Activated CD4-positive, alpha-beta T cell treated with anti-CD3 and anti-CD28 coated beads, Interleukin-2, amount 10 ng/mL, durations not matched to agents 7 days and 5 days (primary cell): ENCODE measurements at places on chromosomes 12 and 14.
A peak's percentile ranks its signal among the peaks of the same experiment; 100 is the strongest.

GRCh38 chr12:89098441-89099112 is 253.7 kb downstream of the DUSP6 start:
- H3K4me3 ChIP-seq: no peak overlapping the region
- no peak for DNase-seq
- no peaks in the 10 kb centered on the region for H3K27me3 ChIP-seq
- H3K27ac ChIP-seq: no peak overlapping the region
- no peaks in the 10 kb centered on the region for H3K4me1 ChIP-seq

- no peak overlapping the region for H3K27ac ChIP-seq
- H3K27me3 ChIP-seq: no peaks in the 10 kb centered on the region
- H3K4me3 ChIP-seq: no peak overlapping the region
Observed at GRCh38 chr12:116266631-116267349, 10.7 kb downstream of the MED13L start.

- no peaks in the 10 kb centered on the region for H3K4me1 ChIP-seq
- no peak for DNase-seq
- H3K27me3 ChIP-seq: no peaks in the 10 kb centered on the region
Observed at GRCh38 chr12:93939641-93940325, 208.6 kb upstream of the PLXNC1 start.

DNA sequence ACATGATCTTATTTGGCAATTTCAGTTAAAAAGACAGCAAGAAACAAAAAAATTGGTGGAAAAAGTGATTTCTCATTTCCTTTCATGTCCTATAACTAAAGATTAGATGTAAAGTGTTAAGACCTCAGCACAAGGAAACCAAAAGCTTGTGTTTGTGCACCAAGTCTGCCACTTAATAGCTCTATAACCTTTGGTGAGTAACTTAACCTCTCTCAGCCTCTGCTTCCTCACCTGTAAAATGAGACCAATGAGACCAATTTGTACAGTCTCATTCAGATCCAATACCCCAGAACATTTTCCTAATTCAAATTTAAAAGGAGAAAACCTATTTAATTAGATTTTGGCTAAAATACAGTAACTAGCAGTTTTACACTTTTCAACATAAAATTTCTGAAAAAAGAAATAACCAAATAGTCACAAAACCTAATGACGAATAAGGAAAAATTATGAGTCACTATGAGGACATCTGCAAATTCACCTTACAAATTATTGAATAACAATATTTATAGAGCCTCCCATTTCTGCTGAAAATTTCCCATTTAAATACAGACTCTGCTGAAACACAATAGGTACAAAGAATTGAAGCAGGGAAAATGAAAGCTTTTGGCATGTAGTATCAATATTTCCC is 71.1 kb downstream of the EPS8 start:
- DNase-seq: no peak
- H3K27me3 ChIP-seq: peaks cover 10% of the 10 kb centered on the region
- H3K36me3 ChIP-seq: no peaks in the 10 kb centered on the region
- H3K4me3 ChIP-seq: no peak overlapping the region

DNA sequence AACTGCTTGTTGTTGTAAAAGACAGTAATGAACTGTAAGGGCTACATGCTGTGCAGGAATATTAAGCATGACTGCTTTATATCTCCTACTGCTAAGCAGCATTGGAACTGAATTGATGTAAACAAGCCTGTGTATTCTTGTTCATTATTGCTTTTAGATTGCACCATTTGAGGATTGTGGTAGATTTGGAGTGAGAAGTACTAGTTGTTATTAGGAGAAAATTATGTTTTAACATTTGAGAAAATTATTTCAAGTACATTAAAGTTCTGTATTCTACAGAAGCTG is 212.7 kb downstream of the ERC1 start:
- no peak overlapping the region for H3K27ac ChIP-seq
- H3K27me3 ChIP-seq: no peaks in the 10 kb centered on the region
- no peak overlapping the region for H3K4me3 ChIP-seq
- H3K4me1 ChIP-seq: peaks cover 19% of the 10 kb centered on the region
- no peak for DNase-seq
- peaks cover 11% of the 10 kb centered on the region for H3K36me3 ChIP-seq

GRCh38 chr12:11880381-11880780 is 190.4 kb upstream of the BCL2L14 start:
- DNase-seq: no peak
- no peak overlapping the region for H3K4me3 ChIP-seq
- peaks cover 38% of the 10 kb centered on the region for H3K4me1 ChIP-seq
- no peaks in the 10 kb centered on the region for H3K27me3 ChIP-seq

DNA sequence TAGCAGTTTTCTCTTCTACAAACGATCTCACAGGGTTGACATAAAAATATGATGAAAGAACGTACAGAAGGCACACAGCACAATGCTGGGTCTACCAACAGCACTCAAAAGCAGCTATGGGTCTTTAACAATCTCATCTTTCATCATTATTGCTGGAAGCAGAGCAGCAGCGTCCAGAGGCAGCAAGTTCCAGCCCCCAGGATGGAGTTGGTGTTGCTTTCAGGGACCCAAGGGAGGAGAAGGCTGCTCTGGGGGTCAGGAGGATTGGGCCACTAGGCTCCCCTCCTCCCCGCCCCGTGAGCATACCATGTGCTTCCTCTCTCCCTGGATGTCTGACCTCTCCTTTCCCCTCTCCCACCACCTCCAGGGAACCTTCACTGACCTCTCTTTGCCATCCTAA is 13.3 kb downstream of the KCTD10 start:
- no peaks in the 10 kb centered on the region for H3K27me3 ChIP-seq
- H3K27ac ChIP-seq: peak overlapping the region; percentile 85
- H3K4me3 ChIP-seq: peak overlapping the region; percentile 3
- DNase-seq: no peak

GRCh38 chr12:32534698-32535097 is 135.3 kb downstream of the FGD4 start:
- H3K4me3 ChIP-seq: no peak overlapping the region
- DNase-seq: no peak
- no peaks in the 10 kb centered on the region for H3K36me3 ChIP-seq
- peaks cover 22% of the 10 kb centered on the region for H3K27me3 ChIP-seq

DNA sequence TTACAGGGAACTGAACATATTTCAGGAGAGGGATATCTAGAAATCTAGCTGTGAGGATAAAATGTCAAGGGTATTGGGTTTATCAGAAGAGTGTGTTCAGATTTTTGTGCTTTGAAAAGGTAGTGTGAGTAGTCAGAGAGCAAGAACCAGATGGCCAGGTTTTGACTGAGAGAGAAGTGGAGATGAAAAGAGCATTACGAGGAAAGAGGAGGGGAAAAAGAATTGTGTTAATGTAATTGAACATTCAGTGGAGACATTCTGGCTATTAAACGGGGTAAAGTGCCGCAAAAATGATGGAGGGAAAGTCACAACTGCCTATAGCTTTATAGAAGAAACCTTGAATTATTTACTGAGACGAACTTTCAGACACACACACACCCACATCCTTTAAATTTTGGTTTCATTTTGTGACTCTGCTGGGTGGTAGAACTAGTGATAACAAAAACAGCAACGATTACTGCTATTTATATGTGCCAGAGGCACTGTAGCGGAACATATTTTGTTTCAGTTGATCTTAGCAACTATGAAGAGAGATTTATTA is 213.6 kb downstream of the ERC1 start:
- peaks cover 11% of the 10 kb centered on the region for H3K36me3 ChIP-seq
- peaks cover 19% of the 10 kb centered on the region for H3K4me1 ChIP-seq
- H3K4me3 ChIP-seq: no peak overlapping the region
- peak; percentile 30 for DNase-seq
- no peak overlapping the region for H3K27ac ChIP-seq

DNA sequence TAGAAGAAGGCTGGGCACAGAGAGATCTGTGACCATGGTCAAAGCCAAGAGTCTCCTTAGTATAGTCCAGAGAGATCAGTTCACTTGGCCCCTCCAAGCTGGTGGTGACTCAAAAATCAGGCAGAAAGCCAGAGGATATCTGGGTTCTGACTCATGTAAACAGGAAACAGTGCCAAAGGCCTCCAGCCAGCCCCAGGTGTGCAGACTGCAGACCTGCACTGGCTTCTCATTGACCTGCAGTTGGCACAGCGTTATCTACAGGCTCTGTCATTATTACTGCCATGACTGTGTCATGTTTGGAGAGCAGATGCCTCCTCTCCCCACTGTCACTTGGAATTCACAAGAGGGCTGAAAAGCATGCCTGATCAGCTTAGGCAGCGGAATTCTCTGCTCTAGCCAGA is 295.7 kb upstream of the PRKD1 start:
- no peaks in the 10 kb centered on the region for H3K4me1 ChIP-seq
- DNase-seq: no peak
- no peak overlapping the region for H3K27ac ChIP-seq
- no peaks in the 10 kb centered on the region for H3K36me3 ChIP-seq
- no peaks in the 10 kb centered on the region for H3K27me3 ChIP-seq

- H3K27me3 ChIP-seq: no peaks in the 10 kb centered on the region
- DNase-seq: no peak
- H3K36me3 ChIP-seq: no peaks in the 10 kb centered on the region
- no peaks in the 10 kb centered on the region for H3K4me1 ChIP-seq
- no peak overlapping the region for H3K4me3 ChIP-seq
Observed at GRCh38 chr12:80892597-80893445, 44.9 kb downstream of the LIN7A start.

DNA sequence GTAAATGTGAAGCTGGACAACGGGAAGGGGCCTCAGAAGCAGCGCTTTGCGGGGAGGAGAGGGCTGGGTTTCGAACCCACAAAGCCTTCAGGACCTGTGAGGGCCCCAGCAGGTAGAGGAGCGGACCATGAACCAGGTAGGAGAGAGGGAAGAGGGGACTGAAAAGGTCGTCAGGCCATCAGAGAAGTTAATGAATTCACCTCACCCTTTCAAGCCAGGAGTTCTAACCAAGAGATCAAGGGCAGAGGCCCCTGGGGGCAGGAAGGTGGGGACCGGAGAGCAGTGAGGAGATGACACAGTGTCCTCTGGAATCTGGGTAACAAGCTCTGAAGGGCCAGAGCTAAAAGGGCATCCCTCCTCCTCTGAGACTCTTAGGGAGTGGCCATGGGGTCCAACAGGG is 19.4 kb downstream of the SERPINA1 start:
- no peaks in the 10 kb centered on the region for H3K36me3 ChIP-seq
- no peaks in the 10 kb centered on the region for H3K27me3 ChIP-seq
- no peak overlapping the region for H3K4me3 ChIP-seq
- H3K27ac ChIP-seq: no peak overlapping the region
- DNase-seq: no peak
- H3K4me1 ChIP-seq: no peaks in the 10 kb centered on the region

GRCh38 chr12:46788072-46788887 is 37.5 kb downstream of the SLC38A4 start:
- H3K4me1 ChIP-seq: no peaks in the 10 kb centered on the region
- no peak for DNase-seq
- H3K36me3 ChIP-seq: no peaks in the 10 kb centered on the region
- no peak overlapping the region for H3K27ac ChIP-seq
- H3K27me3 ChIP-seq: peaks cover 5% of the 10 kb centered on the region

DNA sequence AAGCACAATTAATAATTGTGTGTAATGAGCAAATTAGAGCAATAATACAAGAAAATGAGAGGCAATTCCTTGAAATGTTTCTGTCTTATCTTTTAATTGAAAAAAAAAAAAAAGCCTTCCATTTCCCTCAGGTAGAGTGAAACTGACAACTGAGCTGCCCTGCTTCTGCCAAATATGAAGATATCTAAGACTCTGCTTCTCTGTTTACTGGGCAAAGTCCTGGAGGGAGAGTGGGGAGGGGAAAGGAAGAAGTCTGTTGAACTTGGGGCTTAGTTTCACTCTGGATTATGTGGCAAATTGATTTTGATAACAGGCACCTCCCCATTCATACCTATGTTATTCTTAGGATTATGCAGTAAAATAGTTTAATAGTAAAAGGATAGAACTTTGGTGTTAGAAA is 364.9 kb downstream of the NRXN3 start:
- H3K4me1 ChIP-seq: no peaks in the 10 kb centered on the region
- H3K4me3 ChIP-seq: no peak overlapping the region
- DNase-seq: no peak
- no peak overlapping the region for H3K27ac ChIP-seq

DNA sequence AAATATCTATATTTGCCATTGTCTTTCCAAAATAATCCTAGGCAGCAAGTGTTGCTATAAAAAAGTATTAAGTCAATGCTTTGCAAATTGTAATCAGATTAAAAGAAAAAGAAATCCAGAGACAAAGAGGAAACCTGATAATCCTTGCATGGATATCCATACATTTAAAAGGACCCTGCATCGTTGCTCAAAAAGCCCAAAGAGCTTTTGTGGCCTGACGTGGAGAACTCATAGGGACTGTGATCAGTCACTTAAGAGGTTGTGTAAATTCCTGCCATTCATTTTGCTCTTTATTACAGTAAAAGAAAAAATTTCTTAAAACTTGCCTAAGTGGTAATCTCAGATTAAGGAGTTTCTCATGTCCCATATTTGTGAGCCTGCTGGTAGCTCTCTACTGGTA is 392.6 kb downstream of the C12orf75 start:
- H3K4me3 ChIP-seq: no peak overlapping the region
- no peaks in the 10 kb centered on the region for H3K36me3 ChIP-seq
- H3K27me3 ChIP-seq: peaks cover 7% of the 10 kb centered on the region
- H3K4me1 ChIP-seq: no peaks in the 10 kb centered on the region

DNA sequence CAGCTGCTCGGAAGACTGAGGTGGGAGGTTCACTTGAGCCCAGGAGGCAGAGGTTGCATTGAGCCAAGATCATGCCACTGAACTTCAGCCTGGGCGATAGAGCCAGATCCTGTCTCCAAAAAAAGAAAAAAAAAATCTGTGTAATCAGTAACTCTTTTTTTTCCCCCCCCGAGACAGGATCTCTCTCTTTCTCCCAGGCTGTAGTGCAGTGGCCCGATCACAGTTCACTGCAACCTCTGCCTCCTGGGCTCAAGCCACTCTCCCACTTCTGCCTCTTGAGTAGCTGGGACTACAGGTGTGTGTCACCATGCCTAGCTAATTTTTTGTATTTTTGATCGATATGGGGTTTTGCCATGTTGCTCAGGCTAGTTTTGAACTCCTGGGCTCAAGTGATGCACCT is 113.6 kb downstream of the SYNE2 start:
- peaks cover 33% of the 10 kb centered on the region for H3K36me3 ChIP-seq
- H3K4me1 ChIP-seq: no peaks in the 10 kb centered on the region
- no peaks in the 10 kb centered on the region for H3K27me3 ChIP-seq
- no peak for DNase-seq
- H3K27ac ChIP-seq: no peak overlapping the region

DNA sequence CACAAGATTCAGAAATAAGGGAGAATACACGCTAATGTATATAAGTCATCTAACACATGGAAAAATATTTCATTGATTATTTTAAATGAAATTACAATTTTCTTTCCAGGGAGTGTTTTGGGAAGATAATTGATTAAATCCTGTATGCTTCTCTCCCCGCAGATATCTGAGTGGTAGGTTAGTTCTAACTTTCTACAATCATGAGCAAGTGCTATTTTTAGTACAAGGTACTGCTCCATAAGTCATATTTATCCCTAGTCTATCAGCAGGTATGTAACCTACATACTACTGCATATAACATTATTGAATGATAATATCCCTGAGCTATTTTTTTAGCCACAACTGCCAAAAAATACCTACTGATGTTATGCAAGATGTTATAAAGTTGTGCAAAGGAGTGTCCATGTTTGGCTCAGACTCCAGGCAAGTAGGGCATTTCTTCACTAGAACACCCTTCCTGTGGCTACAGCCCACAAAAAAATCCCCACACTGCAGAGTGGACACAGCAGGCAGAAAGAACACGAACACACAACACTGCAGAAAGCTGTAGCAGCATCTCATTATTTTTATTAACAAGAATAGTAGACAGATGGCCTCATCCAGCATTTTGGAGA is 87.0 kb downstream of the SEC23A start:
- no peak for DNase-seq
- H3K4me1 ChIP-seq: no peaks in the 10 kb centered on the region
- H3K36me3 ChIP-seq: no peaks in the 10 kb centered on the region
